ENCODE measurements at places on chromosomes 5 and 9.
A peak's percentile ranks its signal among the peaks of the same experiment; 100 is the strongest.

DNA sequence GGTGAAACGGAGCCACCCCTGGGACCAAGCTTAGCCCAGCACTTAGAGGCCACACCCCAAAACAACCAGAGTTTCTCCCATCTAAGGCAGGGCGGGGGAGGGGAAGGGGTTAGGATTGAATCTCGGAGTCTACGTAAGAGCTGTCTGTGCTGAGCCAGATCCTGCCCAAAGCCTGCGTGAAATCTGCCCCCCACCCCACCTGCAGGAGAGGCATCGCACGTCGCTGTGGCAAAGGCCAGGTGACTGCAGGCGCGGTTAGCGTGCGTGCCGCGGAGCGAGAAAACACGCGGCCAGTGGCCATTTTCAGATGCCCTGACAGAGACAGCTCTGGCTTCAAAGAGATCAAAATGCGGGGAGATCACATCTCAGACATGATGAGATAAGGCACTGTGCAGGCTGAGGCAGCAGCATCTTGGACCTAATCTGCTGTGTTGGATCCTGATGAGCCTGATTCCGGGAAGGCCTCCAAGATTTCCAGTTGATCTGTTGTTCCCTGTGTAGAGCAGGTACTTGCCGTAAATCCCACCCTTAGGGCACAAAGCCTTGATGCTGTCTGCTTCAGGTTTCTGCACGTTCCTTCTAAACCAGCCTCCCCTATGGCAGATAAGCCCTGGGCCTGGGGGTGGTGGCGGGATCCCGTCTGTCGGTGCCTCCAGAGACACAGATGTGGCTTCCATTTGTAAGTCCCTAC, 2.5 kb upstream of the QSOX2 start:
- no peak for DNase-seq

GRCh38 chr5:132243366-132243977, 14.0 kb upstream of the PDLIM4 start:
- DNase-seq = no peak

DNA sequence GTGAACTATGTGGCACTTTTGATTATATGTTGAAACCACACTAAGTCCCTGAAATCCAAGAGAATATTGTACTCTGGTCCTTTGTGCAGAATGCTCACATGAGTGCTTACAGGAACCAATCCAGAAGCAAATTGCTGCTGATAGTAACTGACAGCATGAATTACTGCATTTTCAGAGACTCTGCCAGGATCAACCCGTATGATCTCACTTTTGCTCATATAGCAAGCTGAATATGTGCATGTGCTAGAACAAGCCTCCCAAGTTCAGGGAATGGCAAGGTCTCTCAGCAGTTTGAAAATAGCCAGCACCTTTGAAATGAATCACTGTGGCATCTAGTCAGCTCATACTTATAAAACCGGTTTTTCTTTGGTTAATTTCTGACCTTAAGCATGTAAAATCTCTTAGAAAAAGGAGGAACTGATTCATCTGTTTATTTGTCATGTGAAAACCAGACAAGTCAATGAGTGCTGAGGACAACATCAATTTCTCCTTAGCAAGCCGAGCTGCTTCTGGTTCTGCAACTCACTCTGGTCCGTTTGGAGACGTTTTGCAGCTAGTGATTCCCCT, 215.7 kb upstream of the ELL2 start:
- peak; percentile 52 for DNase-seq

DNA sequence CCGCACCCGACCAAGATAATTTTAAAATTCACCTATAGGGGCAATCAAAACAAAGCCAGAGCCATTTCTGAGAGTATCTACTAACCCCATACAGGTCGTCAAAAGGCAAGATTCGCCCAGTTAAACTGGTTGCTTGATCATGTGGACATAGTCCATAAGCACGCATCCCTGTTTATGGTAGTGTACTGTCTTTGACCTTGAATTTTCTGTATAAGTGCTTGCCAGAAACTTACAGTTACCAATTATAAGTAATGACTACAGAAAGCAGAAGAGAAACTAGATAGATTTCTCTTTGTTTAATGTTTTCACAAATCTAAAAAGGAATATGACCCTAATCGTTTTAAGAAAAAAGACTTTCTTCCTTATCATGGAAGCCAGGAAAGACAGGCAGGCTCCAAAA, 25.6 kb downstream of the SLC31A1 start:
- no peak for DNase-seq

GRCh38 chr9:3874449-3875360, 348.9 kb upstream of the RFX3 start:
- DNase-seq = no peak

GRCh38 chr9:125812403-125812802, 65.2 kb downstream of the PBX3 start:
- no peak for DNase-seq

GRCh38 chr5:151382576-151382975, 35.2 kb upstream of the SLC36A2 start:
- no peak for DNase-seq

GRCh38 chr5:168224085-168224484, 67.4 kb upstream of the WWC1 start:
- no peak for DNase-seq

DNA sequence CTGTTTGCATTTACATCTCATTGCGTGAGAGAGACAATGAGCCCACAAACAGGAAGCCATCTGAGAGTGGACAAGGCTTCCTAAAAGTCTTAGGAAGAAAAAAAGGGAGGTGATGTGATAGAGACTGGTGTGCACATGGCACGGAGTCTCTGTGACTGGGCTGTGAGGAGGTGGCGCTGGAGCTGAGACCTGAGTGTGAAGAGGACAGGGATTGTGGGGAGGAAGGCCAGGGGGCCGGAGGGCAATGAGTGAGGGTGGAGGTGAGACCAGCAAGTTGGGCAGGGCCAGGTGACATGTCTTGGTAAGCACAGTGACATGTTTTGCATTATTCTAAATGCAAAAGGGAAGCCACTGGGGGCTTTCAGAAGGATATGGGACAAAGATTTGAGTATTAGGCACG, 45.0 kb downstream of the TSPAN17 start:
- DNase-seq = no peak

DNA sequence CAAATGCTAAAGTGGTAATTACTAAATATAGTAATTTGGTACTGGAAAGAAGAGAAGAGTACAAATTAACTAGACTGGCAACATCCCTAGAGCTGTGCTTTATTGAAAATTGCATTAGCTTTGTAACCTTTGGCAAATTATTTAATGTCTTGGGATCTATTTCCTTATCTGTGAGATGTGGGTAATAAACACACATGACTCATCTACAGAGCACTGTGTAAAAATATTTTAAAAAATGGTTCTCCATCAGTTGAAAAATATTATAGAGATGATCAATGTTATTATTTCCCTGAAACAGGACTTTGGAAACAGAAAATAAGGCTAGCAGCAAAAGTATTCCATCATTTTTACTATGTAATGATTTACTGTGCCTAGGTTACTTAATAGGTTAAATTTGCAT, 1698.8 kb upstream of the CDH9 start:
- DNase-seq = no peak

GRCh38 chr5:56434986-56435385, 201.9 kb upstream of the ANKRD55 start:
- DNase-seq = no peak

DNA sequence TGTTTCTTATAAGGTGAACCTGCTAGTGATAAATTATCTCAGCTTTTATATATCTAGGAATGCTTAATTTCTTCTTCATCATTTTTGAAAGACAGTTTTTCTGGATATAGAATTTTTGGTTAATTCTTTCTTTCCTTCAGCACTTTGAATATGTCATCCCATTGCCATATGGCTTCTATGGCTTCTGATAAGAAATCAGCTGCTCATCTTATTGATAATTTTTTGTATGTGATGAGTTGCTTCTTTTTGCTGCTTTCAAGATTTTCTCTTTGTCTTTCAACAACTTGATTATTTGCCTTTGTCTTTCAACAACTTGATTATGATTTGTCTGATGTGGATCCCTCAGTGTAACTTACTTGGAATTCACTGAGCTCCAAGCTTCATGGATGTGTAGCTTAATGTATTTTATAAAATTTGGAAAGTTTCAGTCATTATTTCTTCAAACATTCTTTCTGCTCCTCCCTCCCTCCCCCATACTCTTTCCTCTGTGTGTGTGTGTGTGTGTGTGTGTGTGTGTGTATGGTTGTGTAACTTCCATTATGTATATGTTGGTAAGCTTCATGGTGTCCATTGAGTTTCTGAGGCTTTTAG, 243.9 kb downstream of the TLE1 start:
- no peak for DNase-seq

- peak; percentile 44 for DNase-seq
Measured at GRCh38 chr5:84274585-84275468, 109.9 kb downstream of the EDIL3 start.

DNA sequence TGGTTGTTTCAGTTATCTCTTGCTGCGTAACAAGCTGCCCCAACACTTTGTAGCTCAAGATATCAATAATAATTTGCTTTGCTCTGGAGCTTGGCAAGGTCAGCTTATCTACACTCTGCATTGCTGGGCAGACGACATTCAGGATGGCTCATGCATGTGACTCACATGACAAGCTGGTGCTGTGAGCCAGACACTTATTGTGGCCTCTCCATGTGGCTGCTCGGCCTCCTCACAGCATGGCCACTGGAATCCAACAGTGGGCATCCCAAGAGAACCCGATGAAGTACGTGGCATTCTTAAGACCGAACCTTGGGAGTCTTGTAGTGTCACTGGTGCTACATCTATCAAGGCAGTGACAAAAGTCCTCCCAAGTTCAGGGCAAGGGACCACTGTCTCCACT, 94.2 kb upstream of the MVB12B start:
- no peak for DNase-seq

GRCh38 chr5:169668732-169669131, 31.7 kb downstream of the DOCK2 start:
- DNase-seq = no peak

DNA sequence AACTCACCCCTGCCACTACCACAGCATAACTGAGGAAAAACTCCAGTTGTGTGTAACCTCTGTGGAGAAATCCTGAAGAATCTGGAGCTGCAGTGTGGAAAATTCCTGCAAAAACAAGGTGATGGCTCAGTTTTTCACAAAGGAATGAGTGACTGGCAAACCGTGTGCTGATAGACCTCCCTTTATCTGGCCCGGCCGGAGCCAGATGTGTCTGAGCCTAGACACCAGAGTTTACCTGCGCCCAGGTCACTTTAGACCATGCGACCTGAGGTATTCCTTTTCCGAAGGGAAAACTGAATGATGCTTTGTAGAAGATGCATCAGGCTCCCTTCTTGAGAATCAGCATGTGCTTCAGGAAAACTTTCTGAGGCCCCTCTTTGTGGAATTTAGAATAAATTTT, 16.2 kb downstream of the SLC25A48 start:
- DNase-seq = no peak

DNA sequence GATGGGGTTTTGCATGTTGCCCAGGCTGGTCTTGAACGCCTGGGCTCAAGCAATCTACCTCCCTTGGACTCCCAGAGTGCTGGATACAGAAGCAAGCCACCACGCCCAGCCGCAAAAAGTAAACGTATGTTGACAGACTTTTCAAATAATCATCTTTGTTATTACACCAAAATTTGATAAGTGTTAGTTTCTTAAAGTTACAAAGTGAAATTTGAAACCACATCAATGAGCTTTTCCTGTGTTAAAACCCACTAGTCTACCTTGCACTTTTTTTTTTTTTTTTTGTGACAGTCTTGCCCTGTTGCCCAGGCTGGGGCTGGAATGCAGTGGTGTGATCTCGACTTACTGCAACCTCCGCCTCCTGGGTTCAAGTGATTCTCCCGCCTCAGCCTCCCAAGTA, 29.9 kb downstream of the SPACA9 start:
- DNase-seq = no peak

- peak; percentile 7 for DNase-seq
Measured at GRCh38 chr5:64207978-64208377, 42.3 kb downstream of the RNF180 start.

- no peak for DNase-seq
Measured at GRCh38 chr5:78552729-78553342, 95.7 kb downstream of the LHFPL2 start.

DNA sequence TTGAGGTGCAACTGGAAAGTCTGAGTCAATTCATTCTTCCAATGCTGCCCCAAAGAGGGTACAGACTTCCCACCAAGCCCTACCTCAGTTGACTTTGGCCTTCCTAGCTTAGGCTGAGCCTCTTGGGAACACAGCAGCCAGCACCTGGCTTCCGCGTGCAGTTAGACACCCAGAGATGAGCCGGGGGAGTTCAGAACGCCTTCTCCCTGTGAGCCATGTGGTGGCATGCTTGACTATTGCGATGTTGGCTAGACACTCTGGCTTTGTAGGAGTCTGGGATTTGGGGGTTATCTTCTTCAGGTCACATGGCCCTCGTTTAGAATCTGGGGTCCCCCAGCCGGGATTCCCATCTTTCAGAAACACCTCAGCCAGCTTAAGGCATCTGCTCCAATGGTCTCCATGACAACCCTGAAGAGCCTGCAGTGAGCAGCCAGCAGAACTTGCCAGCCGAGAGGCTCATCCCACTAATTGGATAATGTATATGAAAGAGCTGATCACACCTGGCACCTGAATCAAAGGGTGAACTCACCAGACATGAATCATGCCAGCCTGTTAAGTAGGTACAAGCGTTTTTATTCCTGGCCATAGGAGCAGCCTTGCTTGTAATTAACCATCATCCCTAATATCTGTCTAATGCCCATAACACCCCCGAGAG, 167.5 kb downstream of the SYK start:
- no peak for DNase-seq

DNA sequence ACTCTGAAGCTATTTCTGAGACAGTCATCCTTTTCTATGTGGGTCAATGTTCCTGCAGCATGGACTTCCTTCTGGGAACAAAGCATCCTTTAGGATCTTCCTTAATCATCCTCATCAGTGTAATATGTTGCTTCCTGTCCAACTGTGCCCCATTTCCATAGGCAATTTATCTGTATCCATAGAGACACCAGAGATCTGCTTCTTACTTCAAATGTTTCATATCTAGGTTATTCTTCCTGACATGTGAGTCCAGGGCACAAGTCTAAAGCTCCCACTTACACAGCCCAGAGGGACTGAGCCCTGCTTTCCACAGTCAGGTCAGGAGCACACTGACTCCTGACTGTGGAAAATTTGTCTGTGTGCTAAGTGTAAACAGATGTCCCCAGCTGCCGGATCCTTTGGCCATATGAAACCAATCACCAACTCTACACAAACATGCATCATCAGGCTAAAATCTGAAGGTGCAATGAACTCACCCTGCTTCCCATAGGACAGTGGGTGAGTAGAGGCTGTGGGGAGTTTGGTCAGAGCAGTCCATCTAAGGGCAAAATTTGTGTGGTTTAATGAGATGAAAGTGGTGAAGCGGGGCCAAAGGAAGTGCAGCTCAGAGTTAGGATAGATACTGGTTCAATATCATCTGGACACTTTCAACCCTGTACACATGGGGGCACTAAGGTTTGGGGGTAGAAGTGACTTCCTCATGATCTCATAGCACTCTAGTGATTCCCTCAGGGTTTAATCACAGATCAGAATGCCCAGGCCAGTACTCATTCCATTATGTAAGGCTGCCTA, 85.2 kb upstream of the TNC start:
- peak; percentile 57 for DNase-seq

GRCh38 chr9:106862821-106863720, at the start of gene ZNF462:
Gene ZNF462, plus strand, starts transcription at chr9:106863166. Its CDS starts 60,218 bp downstream, at chr9:106923384.
- peak; percentile 58 for DNase-seq

Measured in GM03348 (cell line).